CD8-positive, alpha-beta memory T cell (primary cell): ENCODE measurements at places on chromosomes 2 and 18. TPM values are rescaled to one million over a fixed set of nuclear protein-coding genes. Genes with fewer than 3 reads are reported as not detected.

Gene CD8B2
- 4.5 TPM for total RNA-seq

Gene FOXD4L1
- 0.15 TPM for total RNA-seq

Gene CYS1
- 0.20 TPM for total RNA-seq

Gene TBR1
- total RNA-seq: not detected

Gene PPP1CB
- total RNA-seq: 214 TPM

- no peak for DNase-seq
Observed at GRCh38 chr2:164504253-164504652, 117.0 kb downstream of the GRB14 start.

DNA sequence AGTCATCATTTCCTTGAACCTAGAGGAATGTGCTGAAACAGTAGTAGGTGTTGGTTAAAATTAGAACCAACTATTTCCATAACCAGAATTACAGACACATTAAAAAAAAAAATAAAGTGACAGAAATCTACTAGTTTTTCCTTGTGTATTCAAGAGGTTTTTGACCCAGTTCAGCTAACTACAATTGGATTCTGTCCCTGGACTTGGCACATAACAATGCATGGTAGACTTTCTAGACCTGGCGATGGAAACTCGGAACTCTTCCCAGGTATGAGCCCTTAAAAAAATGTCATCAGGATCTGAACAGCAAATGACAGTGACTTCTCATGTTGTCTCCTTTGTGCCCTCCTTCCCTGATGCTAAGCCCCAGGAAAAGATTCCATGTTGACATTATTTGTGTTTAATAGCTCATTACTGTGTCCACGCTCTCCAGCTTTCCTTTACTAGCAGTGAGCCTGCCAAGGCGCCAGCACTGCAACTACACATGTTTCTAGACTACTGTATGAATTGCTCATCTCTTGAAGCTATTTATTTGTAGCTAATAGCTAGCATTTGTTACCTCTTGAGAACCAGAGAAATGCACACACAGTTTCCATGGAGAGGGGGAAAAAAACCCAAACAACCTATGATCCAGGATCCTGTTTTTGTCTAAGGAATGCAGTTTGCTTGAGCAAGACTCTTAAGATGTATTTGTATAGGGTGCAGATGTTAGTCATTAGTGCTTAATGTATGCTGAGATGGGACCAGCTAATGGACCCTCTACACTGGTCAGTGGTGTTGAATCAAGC lies 148.5 kb downstream of the FMNL2 start:
- no peak for DNase-seq

GRCh38 chr2:88400037-88400767 lies 52.3 kb downstream of the FOXI3 start:
- DNase-seq: no peak

DNA sequence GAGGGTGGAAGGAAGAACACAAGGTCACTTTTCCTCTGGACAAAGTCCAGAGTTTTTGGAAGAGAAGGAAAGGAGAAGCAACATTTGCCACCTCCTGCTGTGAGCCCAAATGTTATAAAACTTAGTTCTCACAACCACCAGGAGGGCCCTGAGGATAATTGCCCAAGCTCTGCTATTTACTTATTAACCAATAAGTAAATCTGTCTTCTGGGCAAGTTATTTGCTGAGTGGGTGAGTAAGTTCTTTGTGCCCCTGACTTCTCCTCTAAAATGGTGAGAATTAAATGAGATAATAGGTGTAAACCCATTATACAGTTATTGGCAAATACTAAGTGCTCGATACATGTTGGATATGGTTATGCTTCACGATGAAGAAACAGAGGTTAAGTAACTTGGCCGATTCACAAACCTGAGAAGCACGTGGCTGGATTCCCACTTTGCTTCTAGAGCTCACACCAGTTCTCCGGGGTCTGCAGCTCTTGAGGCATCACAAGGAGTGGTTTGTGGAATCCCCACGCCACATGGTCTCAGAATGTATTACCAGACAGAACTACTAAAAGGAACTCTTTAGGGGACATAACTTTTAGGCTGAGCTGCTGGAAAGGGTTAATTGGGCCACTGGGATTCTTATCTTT lies 164.1 kb downstream of the MYCN start:
- DNase-seq: no peak

- no peak for DNase-seq
Observed at GRCh38 chr18:50203801-50204604, 9.1 kb upstream of the MYO5B start.

DNA sequence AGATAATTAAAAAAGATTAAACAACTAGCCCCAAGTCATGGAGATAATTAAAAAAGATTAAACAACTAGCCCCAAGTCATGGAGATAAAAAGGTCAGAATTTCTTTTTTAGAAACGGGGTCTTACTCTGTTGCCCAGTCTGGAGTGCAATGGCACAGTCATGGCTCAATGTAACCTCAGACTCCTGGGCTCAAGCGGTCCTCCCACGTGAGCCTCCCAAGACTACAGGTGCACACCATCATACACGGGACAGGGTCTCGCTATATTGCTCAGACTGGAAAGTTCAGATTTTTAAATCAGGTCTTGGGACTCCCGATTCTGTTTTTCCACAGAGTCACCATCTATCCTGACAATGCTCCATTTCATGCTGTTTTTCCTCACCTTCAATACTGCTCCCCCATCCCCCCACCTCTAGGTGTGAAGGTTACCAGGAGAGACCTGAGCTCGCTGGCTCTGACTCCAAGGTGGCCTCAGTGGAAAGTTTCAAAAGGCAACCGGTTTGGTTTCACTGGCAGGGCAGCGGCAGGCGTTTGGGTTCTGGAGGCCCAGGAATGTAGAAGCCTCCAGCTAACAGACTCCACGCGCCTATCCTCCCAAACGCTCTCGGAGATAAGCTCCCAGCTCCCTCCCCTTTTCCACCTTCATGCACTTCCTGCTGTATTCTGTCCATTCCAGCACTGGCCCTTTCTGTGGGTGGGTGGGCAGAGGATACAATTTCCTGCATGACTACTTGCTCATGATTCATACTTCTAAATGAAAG lies 2.9 kb upstream of the SEMA4C start:
- DNase-seq: no peak

DNA sequence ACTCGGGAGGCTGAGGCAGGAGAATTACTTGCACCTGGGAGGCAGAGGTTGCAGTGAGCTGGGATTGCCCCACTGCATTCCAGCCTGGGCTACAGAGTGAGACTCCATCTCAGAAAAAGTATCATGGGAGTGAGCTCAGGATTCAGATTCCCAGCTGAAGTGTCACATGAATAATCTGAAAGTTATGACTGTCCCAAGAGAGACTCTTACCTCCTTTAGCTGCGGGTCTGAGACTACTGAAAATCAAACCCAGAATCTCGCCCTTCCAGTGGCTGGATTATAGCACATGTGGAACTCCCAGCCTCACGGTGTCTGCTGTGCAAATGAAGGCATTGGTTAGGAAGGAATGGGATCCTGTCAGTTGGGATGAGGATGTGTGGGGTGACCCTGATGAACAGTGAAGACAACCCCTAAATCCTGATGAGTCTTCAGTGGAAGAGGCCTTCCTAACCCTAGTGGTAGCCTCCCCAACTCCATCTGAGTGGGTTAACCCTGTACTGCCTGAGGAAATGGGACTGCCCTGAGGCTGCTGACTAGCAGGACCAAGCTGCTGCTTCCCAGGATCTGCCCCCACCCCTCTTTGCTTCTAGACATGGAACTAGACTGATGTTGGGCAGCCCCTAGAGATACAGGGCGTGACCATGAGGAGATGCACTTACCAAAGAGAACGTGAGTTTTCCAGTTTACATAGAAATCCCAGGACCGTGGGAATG lies 16.5 kb downstream of the BOK start:
- no peak for DNase-seq

- no peak for DNase-seq
Observed at GRCh38 chr2:217337771-217338170, 477.9 kb upstream of the TNP1 start.

GRCh38 chr2:69020496-69021426 lies 7.8 kb downstream of the ANTXR1 start:
- no peak for DNase-seq

GRCh38 chr2:190707726-190708125 lies 58.8 kb downstream of the NAB1 start:
- no peak for DNase-seq

DNA sequence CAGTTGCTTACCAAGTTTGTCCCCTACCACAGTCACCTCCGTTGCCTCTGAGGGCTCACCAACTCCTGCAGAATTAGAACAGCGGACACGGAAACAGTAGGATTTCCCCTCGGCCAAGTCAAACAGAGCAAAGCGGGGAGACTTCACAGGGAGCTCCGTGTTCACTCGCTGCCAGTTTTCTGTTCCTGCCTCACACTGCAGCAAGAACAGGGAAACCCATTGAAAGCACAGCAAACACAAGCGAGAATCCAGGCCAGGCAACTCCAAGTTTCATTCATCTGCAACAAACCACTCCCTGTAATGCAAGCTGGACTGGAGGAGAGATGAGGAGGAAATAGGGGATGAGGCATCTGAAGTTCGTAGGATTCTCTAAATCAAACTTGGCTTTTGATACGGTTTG lies 84.2 kb downstream of the MYOM1 start:
- DNase-seq: no peak

GRCh38 chr2:173772205-173772604 lies 193.0 kb downstream of the SP3 start:
- no peak for DNase-seq

- DNase-seq: no peak
Observed at GRCh38 chr2:160510617-160511016, 17.0 kb upstream of the RBMS1 start.

GRCh38 chr2:111884592-111884964 lies 585 bp upstream of the ANAPC1 start:
- no peak for DNase-seq

DNA sequence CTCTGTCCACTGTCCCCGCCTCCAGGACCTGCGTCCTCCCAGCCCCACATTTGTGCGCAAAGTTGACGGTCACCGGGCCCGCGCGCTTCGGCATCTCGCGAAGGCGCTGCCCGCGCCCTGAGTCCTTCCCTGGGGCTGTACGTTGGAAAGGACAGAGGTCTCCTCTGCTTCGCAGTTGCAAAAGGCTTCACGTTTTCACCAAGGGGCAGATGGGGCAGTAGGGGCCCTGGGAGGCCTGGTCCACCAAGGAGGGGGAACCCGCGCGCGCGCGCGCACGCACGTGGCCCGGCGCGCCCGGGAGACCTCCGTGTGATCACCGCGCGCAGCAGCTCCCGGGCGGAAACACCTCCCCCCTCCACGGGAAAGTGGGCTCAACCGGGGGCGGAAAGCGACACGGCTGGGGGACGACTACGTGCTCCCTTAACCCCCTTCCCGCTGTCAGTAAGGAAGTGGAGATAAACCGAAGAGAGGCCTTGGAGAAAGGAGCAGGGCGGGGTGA lies 21.9 kb downstream of the TEX44 start:
- no peak for DNase-seq

GRCh38 chr2:238731961-238732360 lies 115.9 kb upstream of the TWIST2 start:
- no peak for DNase-seq

- DNase-seq: no peak
Observed at GRCh38 chr2:160408173-160408958, 85.2 kb downstream of the RBMS1 start.

DNA sequence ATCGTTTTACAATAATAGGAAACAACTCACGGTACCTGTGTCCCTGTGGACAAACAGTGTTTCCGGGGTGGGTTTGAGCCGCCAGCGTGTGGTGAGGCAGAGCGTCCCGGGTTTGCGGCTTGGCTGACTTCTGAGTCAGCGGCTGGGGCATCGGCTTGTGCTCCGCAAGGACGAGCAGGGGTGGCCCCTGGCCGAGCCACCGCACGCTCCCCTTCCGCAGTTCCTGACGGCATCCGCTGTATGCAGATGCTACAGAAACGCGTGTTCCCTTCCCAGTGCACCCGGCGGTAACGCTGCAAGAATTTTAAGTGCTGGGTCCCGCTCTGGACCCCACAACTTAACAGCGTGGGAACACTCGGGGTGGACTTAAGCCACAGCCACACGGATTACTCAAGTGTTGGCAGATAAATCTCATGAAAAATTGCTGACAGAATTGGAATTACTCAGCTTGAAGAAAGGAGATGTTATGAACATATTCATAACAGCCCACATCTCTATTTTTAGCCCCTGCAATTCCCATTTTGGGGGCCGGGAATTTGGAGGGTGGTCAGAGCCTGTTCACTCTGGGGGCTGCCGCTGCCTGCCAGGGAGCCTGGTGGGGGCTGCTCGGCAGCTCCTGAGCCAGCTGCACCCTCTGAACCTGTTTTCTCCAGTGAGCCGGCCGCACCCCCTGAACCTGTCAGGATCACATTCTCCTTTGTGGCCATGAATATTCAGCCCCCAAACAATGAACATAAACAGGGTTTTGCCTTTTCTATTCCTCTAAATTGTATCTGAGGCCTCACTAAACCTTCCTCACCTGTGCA lies 12.6 kb upstream of the KCNG2 start:
- no peak for DNase-seq

- DNase-seq: no peak
Observed at GRCh38 chr2:1891971-1892486, 147.7 kb upstream of the PXDN start.

DNA sequence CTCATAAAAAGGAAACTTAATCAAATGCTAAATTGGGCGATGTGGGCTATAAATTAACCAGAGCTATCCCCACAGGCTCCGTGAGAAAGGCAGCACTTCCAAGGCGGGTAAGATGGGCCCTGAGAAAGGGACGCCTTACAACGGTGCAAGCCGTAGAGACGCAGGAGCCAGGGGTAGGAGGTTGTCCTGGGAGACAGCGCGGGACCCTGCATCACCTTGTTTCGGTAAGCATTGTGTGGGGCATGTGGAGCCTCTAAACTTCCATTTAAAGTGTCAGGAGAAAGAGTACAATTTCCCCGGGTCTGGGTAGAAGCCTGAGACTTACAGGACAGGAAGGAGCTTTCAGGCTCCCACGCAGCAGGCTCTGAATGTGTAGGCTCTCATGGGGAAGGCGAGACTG lies 1.2 kb upstream of the PER2 start:
- DNase-seq: no peak

DNA sequence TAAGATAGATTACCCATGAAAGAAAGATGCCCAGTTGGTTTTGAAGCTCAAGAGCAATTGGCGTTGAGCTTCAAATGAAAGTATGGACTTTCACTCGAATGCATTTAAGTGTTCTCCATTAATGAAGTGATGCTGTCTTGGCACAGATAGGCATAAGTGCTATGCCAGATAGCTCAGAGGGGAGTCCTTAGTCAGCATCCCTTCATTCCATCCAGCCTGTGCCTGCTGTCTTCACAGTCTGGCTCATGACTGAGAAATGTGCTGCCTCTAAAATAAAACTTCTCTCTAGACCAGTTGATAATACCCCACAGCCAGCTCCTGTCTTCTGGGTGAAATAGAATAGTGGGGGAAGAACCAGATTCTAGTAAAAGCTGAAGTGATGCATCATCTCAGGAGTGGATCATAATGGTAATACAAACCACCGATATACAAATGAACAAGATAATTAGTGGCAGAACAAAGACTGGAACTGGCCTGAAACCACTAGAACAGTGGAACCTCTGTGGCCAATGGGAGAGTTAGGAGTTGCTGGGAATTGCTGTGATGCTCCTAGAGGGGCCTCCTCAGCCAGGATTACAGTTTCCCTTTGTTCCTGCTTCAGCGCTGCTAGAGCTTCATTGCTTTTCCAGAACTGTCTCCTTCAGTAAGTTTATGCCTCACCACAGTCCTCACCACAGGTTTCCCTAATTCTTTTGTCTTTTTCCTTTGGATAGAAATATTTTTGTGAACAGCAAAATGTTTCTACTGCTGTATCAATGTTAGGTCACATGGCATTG lies 359.3 kb downstream of the KIAA1328 start:
- no peak for DNase-seq

GRCh38 chr2:69957965-69958364 lies 3.5 kb downstream of the ASPRV1 start:
- no peak for DNase-seq
